ENCODE measurements at places on chromosomes 7 and 10. TPM values are rescaled to one million over a fixed set of nuclear protein-coding genes. Genes with fewer than 3 reads are reported as not detected.

The NKX1-2 gene
- total RNA-seq: not detected

The OPN4 gene
- not detected for total RNA-seq

The SORBS1 gene
- 1.7 TPM for total RNA-seq

The PRSS37 gene
- total RNA-seq: not detected

The ADD3 gene
- total RNA-seq: 138 TPM

Measured in osteocyte (in vitro differentiated cells).